ENCODE measurements at places on chromosomes 12 and 14. TPM values are rescaled to one million over a fixed set of nuclear protein-coding genes. Genes with fewer than 3 reads are reported as not detected.
A peak's percentile ranks its signal among the peaks of the same experiment; 100 is the strongest.

WSCD2 gene
- not detected for total RNA-seq

ITGA7 gene
- 1.0 TPM for total RNA-seq

DENND5B gene
- 9.2 TPM for total RNA-seq

IFNG-AS1 gene
- not detected for total RNA-seq

AKAP6 gene
- 2.4 TPM for total RNA-seq

ZDHHC22 gene
- not detected for total RNA-seq

GRCh38 chr12:99381992-99382391 is 265.6 kb upstream of the GARIN6 start:
- DNase-seq: peak; percentile 41

GRCh38 chr14:54771411-54772027 is 131.1 kb downstream of the GCH1 start:
- no peak for DNase-seq

DNA sequence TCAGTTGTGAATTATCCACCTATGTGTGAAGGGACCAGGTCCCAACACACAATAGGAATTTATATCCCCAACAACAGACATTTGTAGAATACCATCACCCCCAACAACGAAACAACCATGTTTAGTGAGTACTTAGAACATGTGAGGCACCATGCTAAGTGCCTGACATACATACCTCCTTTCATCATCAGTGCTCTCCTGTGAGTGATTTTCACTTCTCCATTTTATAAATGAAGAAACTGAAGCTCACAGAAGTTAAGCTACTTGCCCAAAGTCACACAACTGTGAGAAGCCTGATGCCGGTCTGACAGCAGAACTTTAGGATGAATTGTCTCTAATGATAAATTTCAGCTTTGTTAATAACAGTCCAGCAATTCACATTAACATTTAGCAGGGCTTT is 35.4 kb downstream of the SPTB start:
- no peak for DNase-seq

DNA sequence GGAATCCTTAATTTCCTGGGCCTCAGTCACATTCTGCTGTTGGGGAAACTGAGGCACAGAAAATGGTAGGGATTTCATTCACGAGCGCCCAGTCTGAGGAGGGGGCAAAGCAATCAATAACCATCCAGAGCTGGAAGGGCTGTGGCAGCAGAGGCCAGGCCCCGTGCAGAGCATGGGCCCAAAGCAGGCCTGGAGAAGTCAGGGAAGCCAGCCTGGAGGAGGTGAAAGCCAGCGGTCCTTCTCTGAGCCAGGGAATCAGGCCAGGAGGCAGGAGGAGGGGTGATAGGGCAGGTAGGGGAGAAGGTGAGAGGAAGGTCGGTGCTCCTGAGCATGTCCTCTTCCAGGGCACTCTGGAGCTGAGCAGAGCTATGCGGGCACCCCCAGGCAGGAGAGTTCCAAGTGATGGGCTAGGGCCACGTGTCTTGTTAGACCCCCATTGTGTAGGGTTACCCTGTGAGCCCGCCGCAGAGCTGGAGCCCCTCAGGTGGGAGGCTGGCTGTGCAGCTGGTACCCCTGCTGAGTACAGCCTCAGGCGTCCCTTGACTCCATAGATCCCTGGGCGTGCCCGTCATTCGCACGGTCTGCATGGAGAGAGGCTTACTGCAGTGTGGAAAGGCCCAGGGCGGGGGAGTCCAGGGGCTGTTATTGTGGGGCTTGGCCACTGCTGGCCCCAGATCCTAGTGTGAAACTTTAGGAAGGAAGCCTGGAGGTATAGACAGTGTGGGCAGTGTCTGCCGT is 4.8 kb downstream of the TNFAIP2 start:
- DNase-seq: no peak

GRCh38 chr12:49538510-49539403 is at the start of gene KCNH3:
TSS of gene KCNH3 (plus strand) at chr12:49539030. CDS start at chr12:49539417, 387 bp downstream.
- DNase-seq: peak; percentile 22

GRCh38 chr12:125324861-125325490 is 259.7 kb downstream of the AACS start:
- no peak for DNase-seq

GRCh38 chr12:32069071-32069470 is 37.6 kb upstream of the BICD1 start:
- DNase-seq: peak; percentile 83

GRCh38 chr12:6277982-6278438 is 32.5 kb upstream of the PLEKHG6 start:
- no peak for DNase-seq

- DNase-seq: no peak
Observed at GRCh38 chr14:104876251-104876699, 11.2 kb downstream of the CEP170B start.

DNA sequence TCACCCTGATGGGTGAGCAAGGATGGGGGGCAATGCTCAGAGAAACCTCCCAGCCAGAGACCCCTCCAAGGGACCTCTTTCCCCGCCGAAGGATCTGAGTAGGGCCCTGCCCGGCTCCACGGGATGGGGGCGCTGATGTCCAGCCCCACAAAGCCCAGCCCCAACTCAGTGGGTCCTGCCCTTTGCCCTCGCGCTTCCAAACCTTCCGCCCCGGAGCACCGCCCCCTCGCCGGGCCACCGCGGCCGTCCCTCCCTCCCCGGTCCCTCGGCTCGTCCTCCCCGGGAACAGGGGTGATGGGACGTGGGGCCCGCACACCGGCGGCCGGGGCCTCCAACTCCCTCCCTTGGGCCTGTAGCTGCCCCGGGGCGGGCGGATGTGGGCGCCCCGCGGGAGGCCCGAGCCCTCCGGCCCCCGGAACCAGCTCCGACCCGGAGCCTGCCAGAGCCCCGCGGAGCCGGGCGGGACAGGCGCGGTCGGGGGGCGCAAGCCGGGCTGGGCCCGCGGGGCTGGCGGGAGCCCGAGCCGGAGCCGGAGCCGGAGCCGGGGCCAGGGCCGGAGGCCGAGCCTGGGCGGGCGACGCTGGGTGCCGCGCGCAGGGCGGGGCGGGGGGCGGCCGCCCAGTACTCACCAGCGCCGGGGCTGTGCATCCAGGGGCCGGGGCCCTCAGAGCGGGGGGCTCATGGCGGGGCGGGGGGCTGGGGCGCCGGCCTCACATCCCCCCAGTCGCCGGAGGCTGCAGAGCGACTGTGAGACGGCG is 386 bp downstream of the HDAC7 start:
- no peak for DNase-seq

DNA sequence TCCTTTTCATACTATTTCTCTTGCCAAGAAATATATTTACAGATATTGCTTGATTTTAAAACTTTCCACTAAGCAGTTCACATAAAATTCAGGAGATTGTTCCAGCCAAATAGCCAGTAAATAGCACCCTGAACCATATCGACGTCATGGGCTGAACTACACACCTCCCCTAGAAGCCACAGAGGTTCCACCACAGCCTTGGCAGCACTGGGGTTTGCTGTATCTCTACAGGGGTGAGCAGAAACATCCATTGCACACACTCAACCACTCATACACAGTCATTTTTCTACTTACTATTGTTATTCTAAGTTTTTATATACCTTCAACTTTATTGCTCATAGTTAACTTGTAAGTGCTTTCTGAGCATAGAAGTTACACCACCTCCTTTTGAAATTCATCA is 8.1 kb upstream of the EIF2S3B start:
- DNase-seq: peak; percentile 13

GRCh38 chr14:32226056-32226455 is 23.0 kb upstream of the RNU6-8 start:
- peak; percentile 64 for DNase-seq

GRCh38 chr14:88562532-88562830 is 356 bp upstream of the ZC3H14 start:
- DNase-seq: no peak

- DNase-seq: peak; percentile 80
Observed at GRCh38 chr12:106721915-106722314, 52.6 kb upstream of the RIC8B start.

GRCh38 chr12:6821591-6822425 is at the start of gene GPR162:
TSS of gene GPR162 (plus strand) at chr12:6821821. CDS start at chr12:6823899, 2,078 bp downstream.
- DNase-seq: no peak

DNA sequence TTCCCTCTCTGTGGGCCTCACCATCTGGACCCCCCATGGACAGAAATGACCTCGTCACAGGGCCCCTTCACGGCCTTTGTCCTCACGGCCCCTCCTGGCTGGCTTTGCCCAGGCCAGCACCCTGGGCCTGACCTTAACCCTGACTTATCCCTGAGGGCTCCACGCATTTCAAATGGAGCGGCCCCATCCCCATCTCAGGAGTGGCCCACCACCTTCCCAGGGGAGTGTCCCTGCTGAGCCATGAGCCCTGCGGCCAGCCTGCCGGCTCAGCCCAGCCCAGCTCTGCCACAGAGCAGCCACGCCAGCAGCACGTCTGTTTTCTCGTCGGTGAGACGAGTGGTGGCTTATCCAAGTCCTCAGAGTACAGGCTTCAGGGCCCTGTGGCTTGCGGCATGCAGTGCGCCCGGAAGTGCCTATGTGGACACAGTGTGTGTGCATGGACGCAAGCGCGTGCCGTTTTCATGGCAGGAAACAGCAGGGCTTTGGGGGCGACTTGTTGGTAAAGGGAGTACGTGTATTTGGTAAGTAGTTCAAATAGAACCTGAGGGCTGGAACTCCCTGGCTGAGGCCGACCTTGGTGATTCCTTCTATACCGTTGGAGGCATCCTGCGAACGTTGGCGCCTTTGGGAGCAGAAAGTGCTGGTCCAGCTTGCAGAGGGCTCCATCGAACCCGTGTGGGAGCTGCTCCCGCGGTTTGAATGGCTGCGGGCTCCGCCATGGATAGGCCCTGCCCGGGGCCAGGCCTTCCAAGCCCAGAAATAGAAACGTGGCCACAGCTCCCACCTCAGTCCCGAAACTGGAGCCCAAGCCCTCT is 52.1 kb downstream of the LRCOL1 start:
- DNase-seq: no peak

GRCh38 chr14:102907980-102908730 is 14.3 kb upstream of the AMN start:
- DNase-seq: no peak

- DNase-seq: peak; percentile 88
Observed at GRCh38 chr12:22658214-22658613, 33.2 kb downstream of the ETNK1 start.
